ENCODE measurements at places on chromosomes 11 and 22.

DNA sequence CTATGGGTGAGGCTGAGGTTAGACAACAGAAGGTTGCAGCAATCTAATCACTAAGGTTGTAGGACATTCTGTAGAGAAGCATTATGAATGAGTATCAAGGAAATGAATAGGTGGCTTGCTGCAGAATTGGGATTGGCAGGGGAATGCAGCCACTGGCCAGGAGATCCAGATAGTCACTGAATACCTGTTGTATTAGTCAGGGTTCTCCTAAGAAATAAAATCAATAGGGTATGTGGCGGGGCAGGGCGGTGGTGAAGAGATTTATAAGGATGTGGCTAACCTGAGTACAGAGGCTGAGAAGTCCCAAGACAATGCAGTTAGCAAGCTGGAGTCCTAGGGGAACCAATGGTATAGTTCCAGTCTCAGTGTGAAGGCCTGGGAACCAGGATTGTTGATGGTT is 163.0 kb downstream of the SPON1 start:
- no peak for DNase-seq

GRCh38 chr11:108589136-108589535 is 4.4 kb downstream of the EXPH5 start:
- no peak for DNase-seq

DNA sequence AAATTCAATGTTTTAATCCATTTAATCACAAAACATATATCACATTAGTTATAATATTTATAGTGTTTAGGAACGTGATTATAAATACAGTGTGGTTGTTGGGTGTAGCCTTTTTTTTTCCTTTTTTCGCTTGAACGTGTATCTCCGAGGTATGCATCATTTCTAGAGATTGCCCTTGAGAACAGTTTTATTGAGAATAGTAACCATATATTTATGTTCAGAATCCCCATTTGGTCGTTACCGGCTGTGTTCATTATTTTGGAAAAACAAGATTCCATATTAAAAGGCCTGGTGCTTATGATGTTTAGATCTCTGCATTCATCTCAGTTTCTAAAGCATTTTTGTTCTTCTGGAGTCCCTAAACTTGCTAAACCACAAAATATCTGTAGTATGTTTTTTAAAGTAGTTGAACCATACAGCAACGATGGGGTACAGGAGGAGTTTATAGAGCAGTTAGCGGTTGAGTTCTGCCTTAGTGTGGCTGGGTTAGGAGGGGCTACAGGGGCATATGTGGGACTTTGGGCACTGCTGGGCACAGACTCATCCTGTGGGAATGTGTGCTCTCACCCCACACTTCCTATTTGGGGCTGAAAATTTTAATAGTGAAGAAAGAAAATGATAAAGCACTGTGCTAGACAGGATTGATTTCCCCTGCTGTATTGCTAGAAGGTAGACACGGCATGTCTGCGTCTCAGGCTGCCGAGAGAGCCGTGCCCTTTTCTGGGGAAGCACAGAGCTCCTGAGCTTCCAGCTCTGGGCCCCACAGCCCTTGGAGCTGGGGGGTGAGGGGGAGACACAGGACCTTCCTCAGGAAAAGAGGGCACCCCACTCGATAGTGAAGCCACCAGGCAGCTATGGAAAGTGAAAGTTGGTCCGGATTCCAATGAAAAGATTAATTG is 81.5 kb upstream of the PPARA start:
- no peak for DNase-seq

DNA sequence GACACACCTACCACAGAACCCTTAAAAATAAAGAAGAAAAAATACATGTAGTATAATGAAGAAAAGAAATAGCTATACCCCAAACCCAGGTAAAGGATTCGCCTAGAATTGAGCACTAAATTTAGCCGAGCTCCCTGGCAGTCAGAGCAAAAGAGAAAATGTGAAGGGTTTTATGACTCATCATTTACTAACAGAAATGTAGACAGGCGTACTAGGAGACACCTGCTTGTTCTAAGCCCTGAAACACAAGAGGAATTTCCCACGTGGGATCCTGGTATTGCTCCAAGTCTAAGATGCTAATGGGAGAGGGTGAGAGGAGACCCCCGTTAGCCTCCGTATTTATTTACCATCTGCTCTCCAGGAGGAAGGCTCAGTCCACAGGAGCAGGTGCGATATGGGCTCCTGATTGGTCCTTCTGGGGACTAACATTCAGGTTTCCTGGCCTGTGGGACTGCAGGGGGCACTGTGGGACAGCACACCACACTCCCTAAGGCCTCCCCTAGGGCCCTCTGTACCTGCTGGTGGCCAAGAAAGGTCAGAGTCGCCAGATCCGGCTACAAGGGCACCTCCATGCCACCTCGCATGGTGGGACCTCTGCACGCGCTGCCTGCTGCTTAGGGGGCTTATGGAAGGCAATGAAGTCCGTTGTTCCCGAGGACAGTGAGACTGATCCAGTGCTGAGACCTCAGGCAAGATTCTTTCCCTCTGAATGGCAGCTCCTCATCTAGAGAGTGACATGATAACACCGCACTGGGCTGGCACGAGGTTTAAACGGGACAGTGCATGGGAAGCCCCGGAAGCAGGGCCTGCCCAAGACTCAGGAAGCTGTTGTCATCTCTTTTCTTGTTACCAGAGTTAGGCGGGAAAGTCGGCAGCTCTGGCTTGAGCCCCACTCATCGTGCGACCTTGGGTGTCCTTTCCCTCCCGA is 25.8 kb downstream of the KCNC1 start:
- DNase-seq, result no peak

- no peak for DNase-seq
Measured at GRCh38 chr11:114172871-114173444, 113.4 kb downstream of the ZBTB16 start.
